T follicular helper cell (primary cell): ENCODE measurements at places on chromosomes 5 and 9.

DNA sequence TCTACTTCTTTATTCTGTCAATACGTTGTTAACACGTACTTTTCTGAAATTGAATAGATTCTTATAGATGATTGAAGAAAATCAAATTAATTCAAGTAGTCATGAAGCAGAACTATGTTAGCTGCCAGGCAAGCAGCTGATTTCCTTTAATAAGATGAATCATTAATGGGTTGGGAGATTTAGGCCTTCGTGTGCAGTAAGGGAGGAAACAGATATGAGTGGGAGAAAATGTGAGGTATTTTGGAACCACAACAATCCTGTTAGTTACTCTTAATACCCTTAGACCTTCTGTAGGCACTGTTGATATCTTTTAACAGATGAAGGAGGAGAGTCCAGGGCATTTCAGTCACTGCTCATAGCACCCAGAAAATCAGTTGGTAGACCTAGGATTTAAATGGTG, 121.0 kb downstream of the AOPEP start:
- DNase-seq: no peak

DNA sequence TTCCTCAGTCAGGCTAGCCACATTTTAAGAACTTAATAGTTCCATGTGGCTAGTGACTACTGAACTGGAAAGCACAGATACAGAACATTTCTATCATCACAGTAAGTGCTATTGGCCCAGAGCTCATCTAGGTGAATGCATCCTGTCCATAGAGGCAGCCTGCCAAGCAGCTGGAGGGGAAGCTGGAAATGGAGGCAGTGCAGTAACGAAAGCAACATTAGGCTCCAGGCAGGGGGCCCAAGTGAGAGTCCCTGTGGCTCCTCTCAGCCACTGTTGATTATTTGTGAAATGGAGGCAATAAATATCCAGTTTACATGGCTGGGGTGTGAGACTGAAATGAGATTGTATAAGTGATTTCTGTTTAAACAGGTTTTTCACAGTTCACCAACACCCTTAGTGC, 227.2 kb upstream of the KLF9 start:
- no peak for DNase-seq

DNA sequence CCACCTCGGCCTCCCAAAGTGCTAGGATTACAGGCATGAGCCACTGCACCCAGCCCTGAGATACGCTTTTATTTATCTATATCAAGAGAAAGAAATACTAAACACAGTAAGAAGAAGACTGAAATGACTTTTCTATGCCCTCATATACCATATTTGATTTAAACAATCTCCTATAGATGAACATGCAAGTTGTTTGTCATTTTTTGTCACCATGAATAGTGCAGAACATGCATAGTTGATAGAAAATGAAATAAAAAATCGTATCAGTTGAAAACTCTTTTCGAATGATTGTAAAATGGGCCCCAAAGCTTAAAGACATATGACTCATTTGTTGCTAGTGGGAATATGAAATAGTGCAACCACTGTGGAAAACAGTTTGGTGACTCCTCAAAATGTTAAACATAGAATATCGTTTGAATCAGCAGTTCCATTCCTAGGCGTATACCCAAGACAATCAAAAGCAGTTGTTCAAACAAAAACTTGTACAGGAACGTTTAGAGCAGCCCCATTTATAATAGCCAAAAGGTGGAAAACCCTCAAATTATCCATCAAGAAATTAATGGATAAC, 61.4 kb upstream of the ANKH start:
- DNase-seq: no peak

DNA sequence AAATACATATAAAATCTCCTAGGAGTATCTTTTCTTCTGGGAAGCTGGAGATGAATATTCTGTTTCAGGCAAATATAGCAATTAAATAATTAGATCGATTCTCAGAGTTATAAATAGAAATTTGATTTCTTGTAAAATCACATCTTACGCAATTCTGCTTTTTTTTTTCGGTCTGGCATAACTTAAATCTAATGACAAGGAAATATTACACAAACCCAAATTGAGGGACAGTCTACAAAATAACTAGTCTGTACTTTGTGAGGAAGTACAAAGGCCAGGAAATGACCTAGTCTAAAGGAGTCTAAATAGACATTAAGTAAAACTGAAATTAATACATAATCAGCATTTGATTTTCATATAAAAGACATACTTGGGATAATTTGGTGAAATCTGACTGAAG, 133.3 kb downstream of the KIAA0825 start:
- DNase-seq: no peak

- DNase-seq: no peak
Observed at GRCh38 chr5:140234377-140234989, 59.5 kb downstream of the CYSTM1 start.

GRCh38 chr5:17694914-17695313, 60.7 kb downstream of the TAF11L14 start:
- no peak for DNase-seq

GRCh38 chr9:135705376-135705775, 3.4 kb downstream of the KCNT1 start:
- DNase-seq: no peak

GRCh38 chr5:155091768-155092717, 78.5 kb downstream of the KIF4B start:
- no peak for DNase-seq

DNA sequence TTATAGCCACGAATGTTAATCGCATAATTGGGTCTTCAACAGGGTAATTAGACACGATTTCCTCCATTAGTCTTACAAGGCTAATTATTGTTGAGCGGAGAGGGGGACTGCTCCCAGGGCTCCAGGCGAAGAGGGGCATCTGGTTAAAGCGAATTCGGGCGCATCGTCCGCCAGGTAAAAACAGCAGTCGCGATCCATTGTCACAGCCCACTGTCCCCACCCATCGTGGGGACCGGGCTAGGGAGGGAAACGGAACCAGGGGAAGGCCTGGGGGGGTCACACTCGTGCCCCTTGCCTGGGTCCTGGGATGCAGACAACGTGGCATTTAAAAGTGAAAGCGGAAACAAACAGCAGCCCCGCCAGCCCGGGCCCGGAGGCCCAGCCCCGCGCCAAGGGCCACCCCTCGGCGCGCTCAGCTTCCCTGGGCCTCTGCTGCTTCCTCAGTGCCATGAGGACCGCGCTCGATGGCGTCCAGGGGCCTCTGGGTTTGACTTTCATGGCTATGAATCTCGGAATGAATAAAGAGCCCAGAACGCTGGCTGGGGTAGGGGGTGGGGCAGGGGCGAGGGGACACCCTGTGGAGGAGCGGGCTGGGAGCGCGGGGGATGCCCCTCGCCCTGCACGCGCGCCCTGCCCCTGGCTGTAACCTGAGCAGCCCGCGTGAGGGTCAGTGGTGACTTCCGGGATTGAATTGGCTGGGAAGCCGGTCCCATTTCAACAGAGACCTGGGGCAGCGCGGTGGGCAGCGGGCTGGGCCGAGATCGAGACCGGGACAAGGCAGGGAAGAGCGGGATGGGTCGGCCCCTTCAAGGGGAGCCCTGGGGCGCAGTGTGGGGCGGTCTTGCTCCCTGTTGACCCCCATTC, 99.9 kb downstream of the GTF3C4 start:
- DNase-seq: peak; percentile 39
